Occipital lobe (tissue), 3 donors: ENCODE measurements at places on chromosomes 5 and 9. TPM values are rescaled to one million over a fixed set of nuclear protein-coding genes. Genes with fewer than 3 reads are reported as not detected.
A peak's percentile ranks its signal among the peaks of the same experiment; 100 is the strongest.

GRCh38 chr5:97231025-97231636, 48.1 kb upstream of the RIOK2 start:
- peak; percentile 0 for DNase-seq

DNA sequence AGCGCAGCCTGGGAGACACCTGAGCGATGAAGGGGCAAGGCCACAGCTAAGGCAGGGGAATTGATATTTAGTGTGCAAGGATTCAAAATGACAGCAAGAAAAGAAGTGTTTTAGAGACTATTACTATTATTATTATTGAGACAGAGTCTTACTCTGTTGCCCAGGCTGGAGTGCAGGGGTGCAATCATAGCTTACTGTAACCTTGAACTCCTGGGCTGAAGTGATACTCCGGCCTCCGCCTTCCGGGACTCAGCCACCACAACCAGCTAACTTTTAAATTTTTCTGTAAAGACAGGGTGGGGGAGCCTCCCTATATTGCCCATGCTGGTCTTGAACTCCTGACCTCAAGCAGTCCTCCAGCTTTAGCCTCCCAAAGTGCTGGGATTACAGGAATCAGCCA, 3.3 kb upstream of the GRHPR start:
- no peak for DNase-seq

DNA sequence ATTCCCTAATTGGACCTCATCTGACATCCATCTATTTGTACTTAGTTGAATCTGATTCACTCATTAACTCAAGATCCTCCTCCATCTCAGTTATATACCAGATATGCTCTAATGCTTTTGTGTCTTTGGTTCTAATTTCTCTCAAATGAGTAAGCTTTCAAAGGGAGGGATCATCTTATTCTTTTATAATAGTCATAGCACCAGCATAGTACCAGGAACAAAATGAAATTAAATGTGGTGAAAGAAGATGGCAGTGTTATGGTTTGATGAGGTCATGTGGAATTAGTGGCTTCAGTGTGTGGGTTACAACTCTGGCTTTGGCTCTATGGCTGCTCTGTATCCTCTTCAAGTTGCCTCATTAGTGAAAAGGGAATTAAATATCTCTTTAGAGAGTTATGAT, 32.5 kb upstream of the ZNF366 start:
- DNase-seq = no peak

- DNase-seq = no peak
Measured at GRCh38 chr5:103907001-103907400, 344.4 kb upstream of the NUDT12 start.

DNA sequence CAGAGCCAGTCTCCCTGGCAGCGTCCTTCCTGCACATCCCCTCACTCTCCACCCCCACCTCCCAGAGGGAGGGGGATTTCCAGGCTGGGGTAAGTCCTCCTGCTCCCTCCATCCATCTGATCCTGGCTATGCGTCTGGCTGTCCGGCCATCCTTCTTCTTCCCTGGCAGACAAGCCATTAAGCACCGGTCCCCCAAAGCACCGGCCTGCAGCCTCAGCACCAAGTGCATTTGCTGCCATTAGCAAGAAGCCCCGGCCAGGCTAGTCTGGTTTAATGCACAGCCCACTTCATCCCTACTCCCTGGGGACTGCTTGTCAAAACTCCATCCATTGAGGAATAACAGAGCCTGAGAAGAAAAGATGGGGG, 208.7 kb upstream of the IER5L start:
- no peak for DNase-seq

DNA sequence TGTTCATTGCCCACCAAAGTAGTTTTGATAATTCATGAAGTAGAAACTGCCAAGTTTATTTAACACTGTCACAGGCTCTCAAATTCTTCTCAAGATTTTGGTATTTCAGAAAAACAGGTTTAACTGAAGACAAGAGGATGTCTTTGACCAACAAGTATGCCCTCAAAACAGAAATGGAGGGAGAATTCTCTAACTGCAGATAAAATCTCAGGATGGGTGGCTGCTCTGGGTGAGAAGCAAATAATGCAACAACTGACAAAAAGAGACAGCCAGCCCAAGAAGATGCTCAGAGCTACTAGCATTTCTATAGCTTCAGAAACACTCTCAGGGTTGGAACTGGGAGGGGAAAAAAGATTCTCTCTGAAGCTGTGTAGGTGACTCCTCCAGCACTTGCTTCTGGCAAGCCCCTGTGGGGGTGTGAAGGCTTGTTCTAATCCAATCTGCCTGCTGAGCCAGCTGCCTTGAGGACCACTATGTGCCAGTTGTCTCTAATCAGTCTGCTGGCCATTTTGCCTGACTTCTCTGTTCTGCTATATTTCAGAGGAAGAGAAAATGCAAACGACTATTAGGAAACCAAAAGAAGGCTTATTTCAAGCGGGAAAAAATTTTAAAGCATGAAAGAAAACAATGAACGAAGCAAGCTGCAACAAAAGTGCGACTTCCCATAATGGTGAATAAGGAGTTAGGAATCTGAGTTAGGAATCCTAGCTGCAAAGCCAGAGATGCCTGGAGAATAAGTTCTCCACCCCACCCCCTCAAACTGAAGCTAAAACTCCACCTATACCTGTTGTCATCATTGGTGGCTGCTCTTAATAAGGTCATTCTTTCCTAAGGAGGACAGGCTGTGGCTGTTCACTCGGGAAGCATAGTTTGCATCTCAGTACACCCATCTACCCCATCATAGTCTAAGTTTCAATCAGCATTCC, 147.5 kb downstream of the GNAQ start:
- no peak for DNase-seq

DNA sequence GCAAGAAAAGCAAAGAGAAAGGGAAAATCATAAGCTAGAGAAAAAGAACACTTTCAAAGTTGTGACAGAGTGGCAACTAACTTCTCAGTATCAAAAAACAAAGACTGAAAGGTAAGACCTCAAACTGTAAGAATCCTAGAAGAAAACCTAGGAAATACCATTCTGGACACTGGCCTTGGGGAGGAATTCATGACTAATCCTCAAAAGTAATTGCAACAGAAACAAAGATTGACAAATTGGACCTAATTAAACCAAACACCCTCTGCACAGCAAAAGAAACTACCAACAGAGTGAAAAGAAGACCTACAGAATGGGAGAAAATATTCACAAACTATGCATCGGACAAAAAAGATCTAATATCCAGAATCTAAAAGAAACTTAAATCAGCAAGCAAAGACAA, 79.1 kb downstream of the FEM1C start:
- DNase-seq = no peak

DNA sequence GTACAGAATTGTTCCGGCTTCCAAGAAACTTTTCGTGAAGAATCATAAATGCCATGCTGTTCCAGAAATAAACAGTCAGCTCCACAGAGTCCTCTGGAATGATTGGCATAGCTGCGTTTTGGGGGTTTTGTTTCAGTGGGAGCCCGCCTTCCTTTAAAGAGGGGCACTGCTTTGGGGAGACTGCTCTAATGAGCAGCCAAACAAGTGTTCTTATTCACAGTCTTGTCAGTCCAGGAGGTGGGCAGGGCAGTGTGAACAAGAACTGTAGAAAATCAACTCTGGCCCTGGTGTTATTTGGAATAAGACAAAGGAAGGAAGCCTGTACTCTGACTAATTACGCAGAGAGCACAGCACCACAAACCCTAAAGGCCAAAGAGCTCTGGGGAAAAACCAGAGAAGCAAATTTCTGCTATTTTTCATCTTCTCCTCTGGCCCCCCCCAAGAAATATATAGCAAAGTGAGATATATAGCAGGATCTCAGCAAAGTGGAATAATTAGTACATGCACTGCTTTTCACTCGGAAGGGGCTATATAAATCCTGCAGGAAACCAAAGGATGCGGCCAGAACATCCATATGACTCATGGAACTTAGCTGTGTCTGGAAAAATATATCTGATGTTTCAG, 92.9 kb downstream of the GLDC start:
- DNase-seq = no peak

GRCh38 chr5:97874491-97874890, 691.4 kb upstream of the RIOK2 start:
- no peak for DNase-seq

GRCh38 chr5:17058438-17058837, 122.3 kb upstream of the MYO10 start:
- no peak for DNase-seq

DNA sequence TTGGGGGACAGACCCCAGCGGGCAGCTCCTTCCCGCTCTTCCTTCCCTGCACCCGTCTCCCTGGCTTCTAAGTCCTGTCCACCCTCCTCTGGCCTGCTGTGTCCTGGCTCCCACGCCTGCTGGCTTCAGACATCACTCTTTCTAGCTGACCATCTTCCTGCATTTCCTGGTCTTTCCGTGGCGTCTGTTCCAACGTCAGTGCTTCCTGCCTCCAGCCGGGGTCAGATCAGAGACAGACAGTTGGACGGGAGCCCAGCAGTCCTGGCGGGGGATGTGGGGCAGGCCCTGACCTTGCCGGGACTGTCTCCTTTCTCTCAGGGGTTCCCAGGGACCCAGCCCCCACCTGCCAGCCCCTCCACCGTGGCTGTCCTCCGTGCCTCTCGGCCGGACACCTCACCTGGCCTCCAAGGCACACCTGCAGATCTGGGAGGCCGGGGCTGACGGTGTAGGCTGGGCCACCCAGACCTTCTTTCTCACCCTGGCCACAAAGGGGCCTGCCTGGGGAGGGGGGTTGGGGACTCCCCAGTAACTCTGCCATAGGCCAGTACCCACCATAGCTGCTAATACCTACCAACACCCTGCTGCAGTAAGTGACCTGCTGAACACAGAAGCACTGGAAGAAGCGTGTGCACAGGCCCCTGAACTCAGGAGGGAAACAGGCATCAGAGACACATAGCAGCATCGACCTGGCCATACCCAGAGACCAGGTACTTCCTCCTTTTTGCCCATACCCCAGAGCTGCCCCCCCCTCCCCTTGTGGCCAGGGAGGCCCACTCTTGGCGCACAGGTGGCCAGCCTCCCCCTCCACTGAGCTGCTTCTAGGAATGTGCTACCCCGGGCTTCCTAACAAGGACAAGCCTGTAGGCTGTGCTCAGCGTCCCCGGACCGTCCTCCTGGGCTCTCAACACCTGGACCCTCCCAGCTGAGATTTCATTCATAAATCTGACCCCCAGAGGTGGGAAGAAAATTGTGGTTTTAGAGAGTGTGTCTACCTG, 5.1 kb downstream of the NRARP start:
- DNase-seq = no peak

DNA sequence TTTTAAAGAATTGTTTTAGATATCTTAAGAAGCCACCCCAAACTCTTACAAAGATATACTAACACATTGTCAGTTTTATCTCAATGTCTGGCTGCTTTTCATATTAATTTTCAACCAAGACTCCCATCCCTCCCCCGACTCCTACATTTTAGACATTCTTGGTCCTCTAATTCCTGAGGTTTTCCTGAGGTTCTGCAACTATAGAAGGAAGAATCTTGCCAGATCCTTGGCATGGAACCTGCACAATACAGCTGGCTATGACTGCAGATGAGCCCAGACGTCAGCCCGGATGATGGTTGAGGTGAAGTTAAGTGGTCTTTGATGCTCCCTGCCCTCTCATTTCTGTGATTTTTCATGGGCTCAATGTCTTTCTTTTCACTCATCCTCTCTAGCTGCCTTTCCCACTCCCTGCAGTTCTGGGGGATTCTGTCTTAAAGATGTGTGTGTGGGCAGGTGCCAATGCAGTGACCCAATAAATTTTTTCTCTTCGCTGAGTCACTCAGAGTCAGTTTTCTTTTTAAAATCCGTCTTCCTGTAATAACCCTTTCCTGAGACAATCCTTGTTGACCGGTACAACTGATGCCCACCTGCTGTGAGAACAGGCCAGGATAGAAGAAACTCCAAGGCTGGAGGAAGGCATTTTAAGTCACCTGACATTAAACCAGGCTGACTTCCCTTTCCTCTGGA, 237.8 kb upstream of the GAS1 start:
- no peak for DNase-seq

- DNase-seq = no peak
Measured at GRCh38 chr9:36542355-36542754, 30.3 kb upstream of the MELK start.

DNA sequence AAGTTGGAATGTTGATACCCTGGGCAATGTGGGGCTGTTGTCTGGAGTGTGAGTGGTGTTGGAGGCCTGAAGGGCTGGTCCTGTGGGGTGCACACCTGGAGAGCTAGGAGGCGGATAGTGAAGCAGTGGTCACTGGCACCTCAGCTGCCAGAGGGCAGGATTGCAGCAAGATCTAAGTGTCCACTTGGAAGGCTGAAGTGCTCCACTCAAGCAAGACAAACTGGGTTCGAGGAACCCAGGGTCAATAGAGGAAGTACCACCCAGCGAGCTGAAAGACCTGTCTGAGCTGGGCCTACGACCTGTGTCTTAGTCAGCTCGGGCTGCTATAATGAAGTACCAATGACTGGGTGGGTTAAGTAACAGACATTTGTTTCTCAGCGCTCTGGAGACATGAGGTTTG, 39.7 kb upstream of the TJP2 start:
- no peak for DNase-seq

DNA sequence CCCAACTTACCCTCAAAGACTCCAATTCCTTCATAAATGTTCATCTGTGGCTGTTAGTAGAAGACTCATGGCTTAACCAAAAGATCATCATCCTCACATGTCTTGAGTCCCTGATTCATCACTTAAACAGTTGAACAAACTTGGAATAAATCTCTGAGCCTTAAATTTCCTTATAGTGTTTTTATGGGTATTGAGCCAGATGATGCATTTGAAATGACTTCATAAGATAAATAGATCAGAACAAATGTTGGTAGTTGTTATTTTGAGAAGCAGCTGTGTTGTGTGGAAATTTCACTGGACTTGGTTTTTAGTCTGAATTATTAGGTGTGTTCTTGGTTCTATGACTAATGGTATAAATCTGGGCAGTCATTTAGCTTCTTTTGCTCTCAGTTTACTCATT, 236.2 kb downstream of the NNT start:
- no peak for DNase-seq

- DNase-seq = no peak
Measured at GRCh38 chr9:128033609-128034008, 33.5 kb downstream of the NAIF1 start.

- DNase-seq = no peak
Measured at GRCh38 chr5:110086658-110087388, 397.1 kb downstream of the MAN2A1 start.

The INSL6 gene
- not detected for total RNA-seq

The LECT2 gene
- total RNA-seq = not detected

The ARSB gene
- total RNA-seq = 24.6 TPM

The SPEF2 gene
- total RNA-seq = 9.0 TPM

The RPS14 gene
- 2,126 TPM for total RNA-seq

The FST gene
- 3.0 TPM for total RNA-seq

The IL33 gene
- 20.7 TPM for total RNA-seq

The MAMDC4 gene
- total RNA-seq = 2.5 TPM

The GKAP1 gene
- 10.9 TPM for total RNA-seq
